Prostate gland (tissue), 2 donors: ENCODE measurements at places on chromosomes 4 and X. TPM values are rescaled to one million over a fixed set of nuclear protein-coding genes. Genes with fewer than 3 reads are reported as not detected.

MAGEA1 gene
- not detected for total RNA-seq

- DNase-seq: no peak
These were observed 425.8 kb upstream of the PABPC4L start for GRCh38 chr4:134627366-134627765.

DCUN1D4 gene
- 49.1 TPM for total RNA-seq

DNA sequence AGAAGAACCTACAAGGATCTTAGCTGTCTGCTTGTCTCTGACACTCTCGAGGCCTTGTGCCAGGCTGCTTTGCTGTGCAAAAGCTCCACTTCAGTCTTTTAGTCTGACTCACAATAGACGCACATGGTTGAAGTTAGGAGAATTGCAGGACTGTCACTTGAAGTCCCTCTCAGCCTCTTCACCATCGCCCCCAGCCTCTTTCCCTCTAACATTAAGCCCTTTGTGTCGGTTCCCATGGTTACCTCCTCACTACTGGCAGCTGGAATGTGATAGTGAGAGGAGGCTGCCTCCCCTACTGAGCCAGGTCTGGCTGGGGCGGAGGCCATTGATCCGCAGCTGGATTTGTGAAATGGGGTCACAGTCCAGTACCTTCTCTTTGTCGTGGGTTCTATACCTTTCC is 201.8 kb downstream of the SOWAHB start:
- no peak for DNase-seq

- DNase-seq: no peak
These were observed 9.9 kb upstream of the SMIM10L2A start for GRCh38 chrX:135411893-135412292.

- DNase-seq: no peak
These were observed 600 bp downstream of the BEX4 start for GRCh38 chrX:103215425-103215991.

XG gene
- 6.9 TPM for total RNA-seq

MED28 gene
- 21.3 TPM for total RNA-seq

TMPRSS11A gene
- total RNA-seq: 0.45 TPM

- DNase-seq: no peak
These were observed 175.2 kb upstream of the CPEB2 start for GRCh38 chr4:14827111-14827510.

DNA sequence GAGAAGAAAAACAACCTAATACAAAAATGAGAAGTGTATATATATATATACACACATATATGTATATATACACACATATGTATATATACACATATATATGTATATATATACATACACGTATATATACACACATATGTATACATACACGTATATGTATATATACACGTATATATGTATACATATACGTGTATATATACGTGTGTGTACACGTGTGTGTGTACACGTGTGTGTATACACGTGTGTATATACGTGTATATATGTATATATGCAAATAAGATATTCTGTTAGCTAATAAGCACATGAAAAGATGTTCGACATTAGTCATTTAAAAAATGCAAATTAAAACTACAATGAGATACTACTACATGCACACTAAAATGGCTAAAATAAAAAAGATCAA is 92.7 kb upstream of the MAGEA10 start:
- DNase-seq: no peak

DNA sequence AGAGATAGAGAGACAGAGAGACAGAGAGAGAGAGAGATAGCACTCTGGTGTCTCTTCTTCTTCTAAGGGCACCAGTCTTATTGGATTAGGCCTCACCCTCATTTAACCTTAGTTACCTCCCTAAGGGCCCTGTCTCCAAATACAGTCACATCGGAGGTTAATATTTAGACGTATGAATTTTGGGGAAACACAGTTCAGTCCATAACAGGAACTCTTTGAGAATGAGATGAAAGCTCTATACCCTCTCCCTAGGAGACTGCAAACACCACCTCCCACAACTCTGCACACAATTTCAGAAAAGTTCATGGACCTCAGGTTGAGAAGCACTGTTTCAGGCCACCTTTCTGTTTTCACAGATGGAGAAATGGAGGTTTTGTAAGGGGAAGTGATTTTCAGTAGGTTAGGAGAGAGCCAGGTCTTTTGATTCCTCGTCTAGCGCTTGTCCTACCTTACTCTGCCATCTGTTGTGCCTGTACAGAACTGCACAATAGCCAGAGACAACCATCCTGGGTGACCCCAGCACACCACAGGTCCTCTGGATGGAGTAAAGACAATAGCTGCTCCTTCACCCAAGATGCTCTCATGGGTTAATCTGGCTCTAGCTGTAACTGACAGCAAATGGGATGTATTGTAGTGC is 16.9 kb upstream of the LOC101059915 start:
- no peak for DNase-seq

GRCh38 chr4:8644966-8645752 is 52.6 kb downstream of the CPZ start:
- DNase-seq: no peak

- no peak for DNase-seq
These were observed 111.4 kb upstream of the LIMCH1 start for GRCh38 chr4:41426539-41426938.

GRCh38 chr4:153232768-153233167 is 28.5 kb downstream of the TRIM2 start:
- no peak for DNase-seq

GAGE12H gene
- total RNA-seq: not detected

- no peak for DNase-seq
These were observed 290.9 kb upstream of the TACR3 start for GRCh38 chr4:104010722-104011121.
